ENCODE measurements at places on chromosomes 6 and 20. TPM values are rescaled to one million over a fixed set of nuclear protein-coding genes. Genes with fewer than 3 reads are reported as not detected.

GRCh38 chr6:136534268-136534667 is 16.0 kb downstream of the MAP7 start:
- no peak for DNase-seq

DNA sequence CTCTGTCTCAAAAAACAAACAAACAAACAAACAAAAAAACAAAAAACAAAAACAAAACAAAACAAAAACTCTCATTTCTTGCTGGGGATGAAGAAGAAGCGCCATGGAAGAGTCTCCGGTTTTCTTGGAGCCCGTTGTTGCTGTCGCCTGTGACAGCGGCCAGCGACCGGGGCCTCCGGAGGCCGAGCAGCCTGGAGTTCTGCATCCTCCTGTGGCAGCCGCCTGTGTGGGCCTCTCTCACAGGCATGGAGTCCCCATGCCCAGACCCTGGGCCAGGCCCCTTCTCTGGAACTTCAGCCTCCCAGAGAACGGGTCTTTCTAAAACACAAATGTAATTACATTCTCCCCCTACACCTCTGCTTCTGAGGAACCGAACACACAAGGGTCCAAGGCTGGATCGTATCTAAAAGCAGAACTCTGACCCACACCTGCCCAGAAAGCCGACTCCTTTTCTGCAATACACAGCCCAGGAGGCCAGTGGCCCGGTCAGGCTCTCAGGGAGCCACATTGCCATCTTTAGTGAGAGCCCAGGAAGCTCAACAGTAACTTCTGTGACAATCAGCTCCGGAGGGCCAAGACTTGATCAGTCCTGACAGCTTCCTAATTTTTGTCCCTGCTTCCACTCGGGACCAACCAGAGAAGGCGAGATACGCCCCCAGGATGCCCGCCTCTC is 18.5 kb downstream of the DACT2 start:
- no peak for DNase-seq

- DNase-seq = no peak
Measured at GRCh38 chr20:18144541-18145099, 7.0 kb downstream of the KAT14 start.

RIPK1 gene
- polyA plus RNA-seq = 14.7 TPM

DNA sequence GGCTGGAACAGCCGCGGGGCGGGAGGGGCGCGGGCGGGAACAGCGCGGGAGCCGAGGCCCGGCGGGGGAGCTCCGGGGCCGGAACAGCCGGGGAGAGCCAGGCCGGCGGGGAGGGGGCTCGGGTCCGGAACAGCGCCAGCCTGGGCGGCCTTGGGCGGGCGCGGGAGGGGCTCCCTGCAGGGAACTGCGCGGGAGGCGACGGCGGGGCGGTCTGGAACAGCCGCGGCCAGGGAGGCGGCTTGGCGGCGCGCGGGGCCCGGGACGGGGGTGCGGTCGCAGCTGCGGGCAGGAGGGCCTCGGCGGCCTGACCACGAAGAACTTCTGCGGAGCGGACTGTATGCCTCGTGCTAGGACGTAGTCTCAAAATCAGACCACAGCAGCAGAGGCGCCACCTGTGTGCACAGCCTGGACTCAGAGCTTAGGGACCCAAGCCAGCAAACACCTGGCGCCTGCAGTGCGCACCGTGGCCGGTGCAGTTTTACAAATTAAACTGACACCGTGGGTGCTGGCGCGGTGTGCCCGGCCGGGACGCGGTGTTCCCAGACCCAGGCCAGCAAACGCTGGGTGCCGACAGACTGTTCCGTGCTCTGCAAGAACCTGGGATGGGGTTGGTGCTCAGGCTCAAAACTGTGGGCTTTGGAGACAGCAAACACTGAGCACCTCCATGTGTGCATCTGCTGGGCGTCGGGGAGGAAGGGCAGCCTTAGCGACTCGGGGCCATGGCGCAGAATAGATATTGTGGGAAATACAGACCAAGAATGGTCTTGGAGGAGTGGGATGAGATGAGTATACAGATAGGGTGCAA is 572 bp downstream of the ZNF341 start:
- no peak for DNase-seq

- no peak for DNase-seq
Measured at GRCh38 chr20:51481341-51481914, 61.1 kb downstream of the NFATC2 start.

LY6G6D gene
- not detected for polyA plus RNA-seq

CRISP3 gene
- polyA plus RNA-seq = not detected

PRDM13 gene
- polyA plus RNA-seq = not detected

DNA sequence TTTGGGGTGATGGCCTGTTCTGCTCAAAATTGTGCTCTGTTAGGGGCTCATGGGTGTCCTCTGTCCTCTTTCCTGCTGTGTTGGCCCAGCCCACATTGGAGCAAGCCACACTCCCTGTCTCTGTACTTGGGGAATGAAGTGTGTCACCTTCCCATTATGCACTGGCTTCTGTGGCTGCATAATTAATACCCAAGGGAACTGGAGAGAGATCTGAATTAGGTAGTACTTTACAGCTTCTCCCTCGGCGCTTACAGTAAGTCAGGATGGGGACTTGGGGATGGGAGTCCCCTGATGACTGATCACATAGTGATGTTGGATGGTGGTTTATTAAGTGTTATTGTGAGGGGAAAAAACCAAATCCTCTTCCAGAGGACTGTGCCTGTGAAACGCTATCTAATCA is 116.6 kb downstream of the FOXO3 start:
- DNase-seq = no peak

GRCh38 chr6:156686301-156686994 is 90.7 kb upstream of the ARID1B start:
- DNase-seq = peak; percentile 49

DNA sequence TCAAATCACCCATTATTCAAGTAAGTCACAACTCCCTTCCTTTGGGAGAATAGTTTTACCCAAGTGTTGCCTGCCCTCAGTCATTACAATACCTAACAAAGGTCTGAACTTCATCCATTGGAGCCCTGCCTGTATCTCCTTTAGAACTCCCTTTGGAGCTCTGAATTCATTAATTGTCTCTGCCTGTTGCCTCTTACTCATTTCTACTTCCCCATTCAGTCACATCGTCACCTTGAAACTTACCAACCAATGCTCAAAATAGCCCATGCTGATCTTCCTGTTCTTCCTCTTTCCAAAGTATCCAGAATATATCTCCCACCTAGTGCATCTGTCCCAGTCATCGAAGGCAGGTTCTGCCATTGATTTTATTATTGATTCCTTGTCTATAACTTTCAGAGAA is 120.7 kb upstream of the ADGRF1 start:
- DNase-seq = no peak

GRCh38 chr20:13613917-13614316 is 24.8 kb downstream of the TASP1 start:
- DNase-seq = no peak

SAMD10 gene
- 8.5 TPM for polyA plus RNA-seq

DNA sequence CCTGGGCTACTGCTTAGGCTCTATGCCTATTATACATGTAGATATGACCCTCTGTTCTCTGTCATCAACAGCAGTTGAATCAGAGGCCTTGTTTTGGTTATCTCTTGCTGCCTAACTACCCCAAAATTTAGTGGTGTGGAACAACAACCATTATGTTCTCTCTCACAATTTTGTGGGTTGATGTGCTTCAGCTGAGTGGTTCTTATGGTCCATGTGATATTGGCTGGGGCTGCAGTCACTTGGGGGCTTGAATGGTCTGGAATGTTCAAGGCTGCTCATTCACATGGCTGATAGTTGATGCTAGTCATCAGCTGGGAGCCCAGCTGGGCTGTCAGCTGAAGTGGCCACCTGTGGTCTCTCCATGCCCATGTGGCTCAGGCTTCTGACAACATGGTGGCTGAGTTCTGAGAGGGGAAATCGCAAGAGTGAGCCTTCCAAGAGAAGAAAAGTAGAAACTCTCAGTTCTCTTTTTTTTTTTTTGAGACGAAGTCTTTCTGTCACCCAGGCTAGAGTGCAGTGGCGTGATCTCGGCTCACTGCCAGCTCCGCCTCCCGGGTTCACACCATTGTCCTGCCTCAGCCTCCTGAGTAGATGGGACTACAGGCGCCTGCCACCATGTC is 47.8 kb downstream of the SHLD1 start:
- DNase-seq = no peak

GRCh38 chr6:125228981-125229479 is 72.7 kb downstream of the HDDC2 start:
- DNase-seq = no peak

DNA sequence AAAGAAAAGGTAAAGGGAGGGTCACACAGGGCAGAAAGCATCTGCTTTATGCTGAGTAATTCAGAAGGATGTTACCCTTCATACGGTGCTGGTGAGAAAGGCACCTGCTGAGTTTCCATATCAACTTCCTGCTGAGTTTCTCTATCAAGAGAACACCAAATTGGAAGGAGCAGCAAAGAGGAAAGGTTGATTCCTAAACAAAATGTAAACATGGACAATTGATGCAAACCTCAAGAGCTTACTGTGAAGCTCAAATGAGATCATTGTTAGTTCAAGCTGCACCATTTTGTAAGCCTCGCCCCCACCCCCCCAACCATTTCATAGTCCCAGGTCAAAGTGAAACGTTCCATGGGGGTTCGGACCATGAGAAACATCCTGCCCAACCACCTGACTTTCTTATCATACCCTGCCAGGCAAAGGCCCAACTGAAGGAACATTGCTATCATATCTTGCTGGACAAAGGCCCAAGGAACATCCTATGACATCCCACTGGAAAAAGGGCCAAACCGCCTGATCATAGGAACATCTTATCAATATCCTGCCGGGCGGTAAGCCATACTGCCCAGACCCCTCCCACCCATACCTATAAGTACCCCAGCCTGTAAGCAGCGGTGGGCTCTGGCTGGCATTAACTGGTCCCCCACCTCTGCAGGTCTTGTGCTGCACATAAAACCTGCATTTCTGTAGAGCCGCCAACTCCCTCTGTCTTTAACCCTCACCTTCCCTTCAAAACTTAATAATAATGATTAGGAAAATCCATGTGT is 171.6 kb downstream of the UBE3D start:
- DNase-seq = no peak

DNA sequence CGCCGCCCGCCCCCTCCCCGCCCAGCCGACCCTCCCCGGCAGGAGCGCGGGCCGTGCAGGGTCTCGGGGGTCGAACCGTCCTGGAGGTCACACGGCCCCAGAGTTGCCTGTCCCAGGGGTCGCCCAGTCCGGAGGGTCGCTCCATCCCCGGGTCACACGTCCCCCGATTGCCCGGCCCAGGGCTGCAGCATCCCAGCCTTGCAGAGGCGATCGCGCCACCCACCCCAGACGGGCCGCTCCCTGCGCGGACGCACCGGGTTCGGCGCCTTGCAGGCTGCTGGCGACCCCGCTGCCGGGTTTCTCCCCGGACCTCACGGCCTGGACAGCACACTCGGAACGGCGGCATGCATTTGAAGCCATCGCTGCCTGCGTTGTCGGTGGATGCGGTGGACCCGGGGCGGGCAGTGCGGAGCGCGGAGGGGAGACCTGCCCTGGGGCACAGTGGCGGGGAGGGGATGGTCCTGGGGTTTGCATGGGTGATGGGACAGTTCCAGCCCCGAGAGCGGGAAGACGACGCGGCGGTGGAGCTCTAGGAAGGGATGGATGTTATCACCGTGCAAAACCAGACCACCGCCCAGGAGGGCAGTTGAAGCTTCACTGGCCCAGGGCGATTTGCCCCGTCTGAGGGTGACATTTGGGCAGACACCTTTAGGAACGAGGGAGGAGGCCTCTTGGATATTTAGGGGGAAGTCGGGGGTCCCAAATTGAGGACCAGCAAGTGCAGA is 22.7 kb upstream of the FRMD1 start:
- no peak for DNase-seq

DNA sequence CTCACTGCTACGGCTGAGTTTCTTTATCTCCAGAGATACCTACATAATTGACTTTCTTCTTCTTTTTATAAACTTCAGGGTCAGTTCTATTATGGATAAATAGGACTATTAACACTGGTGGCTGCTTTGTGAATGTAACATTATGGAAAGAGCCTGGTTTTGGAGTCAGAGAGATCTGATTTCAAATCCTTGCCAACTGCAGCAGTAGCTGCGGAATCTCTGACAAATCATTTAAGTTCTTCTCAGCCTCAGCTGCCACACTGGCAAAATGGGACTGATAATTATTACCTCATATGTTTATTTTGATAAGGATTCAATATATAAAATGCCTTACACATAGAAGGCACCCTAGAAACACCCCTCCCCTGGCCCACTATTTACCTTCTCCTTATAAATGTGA is 160.5 kb downstream of the BACH2 start:
- no peak for DNase-seq

DNA sequence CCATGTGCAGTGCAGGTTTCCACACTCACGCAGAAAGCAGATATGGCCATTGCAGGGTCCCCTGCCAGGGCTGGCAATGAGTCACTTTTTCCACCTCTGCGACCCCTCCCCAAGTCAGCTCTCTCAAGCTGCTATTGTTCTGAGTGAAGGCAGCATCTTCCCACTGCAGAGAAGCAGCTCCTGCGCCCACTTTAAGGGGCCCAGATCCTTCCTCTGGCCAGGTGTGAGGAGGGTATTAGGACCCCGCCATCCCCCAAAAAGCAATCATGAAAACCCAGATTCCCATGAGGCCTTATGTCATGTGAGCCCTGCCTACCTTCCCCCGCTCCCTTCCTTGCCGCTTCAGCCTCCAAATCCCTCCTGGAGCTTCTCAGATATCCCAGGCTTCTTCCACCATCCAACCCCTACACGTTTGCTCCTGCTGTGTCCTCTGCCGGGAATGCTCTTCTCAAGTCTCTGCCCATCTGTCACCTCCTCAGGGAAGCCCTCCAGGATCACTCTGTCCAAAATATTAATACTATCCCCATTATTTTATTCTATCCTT is 220.3 kb downstream of the NFATC2 start:
- DNase-seq = no peak

HAO1 gene
- 0.86 TPM for polyA plus RNA-seq

SAMD5 gene
- 11.1 TPM for polyA plus RNA-seq

TAAR1 gene
- polyA plus RNA-seq = not detected

APCDD1L gene
- polyA plus RNA-seq = 4.5 TPM

DNA sequence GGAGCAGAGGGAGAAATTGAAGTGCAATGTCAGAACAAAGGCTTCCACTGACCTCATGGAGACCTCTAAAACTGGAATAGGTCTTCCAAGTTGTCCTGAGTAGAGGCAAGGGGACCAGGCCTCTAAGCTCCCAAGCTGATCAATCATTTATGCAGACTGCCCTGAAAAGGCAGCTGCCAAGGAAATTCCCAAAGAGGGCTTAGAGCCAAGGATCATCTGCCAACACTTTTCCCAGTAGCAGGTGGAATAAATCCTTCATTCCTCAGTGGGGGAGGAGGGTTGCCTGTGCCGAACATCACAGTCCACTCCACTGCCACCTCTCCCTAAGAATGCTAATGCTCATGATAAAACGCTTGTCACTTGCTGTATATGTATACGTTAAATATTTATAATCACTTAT is 29.3 kb upstream of the RALY start:
- no peak for DNase-seq

GRCh38 chr6:118146584-118146983 is 239.5 kb downstream of the SLC35F1 start:
- no peak for DNase-seq

GRCh38 chr20:3660262-3661059 is 2.7 kb downstream of the GFRA4 start:
- peak; percentile 59 for DNase-seq

DNA sequence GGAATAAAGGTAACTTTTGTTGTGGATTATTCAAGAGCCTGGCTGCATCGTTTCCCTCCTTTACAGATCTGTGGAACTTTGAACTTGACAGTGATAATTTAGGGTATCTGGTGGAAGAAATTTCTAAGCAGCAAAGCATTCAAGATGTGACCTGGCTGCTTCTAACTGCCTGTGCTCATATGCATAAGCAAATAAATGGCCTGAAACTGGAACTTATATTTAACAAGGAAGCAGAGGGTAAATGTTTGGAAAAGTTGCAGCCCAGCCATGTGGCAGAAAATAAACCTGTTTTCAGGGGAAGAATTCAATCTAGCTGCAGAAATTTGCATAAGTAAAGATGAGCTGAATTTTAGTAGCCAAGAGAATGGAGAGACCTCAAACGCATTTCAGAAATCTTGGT is 173.5 kb downstream of the C6orf118 start:
- DNase-seq = no peak
